ENCODE measurements at places on chromosomes 2 and 18.

GRCh38 chr2:201228271-201228911 is 31.9 kb upstream of the CASP8 start:
- DNase-seq, result no peak

- no peak for DNase-seq
These were observed 225.3 kb upstream of the ARL4C start for GRCh38 chr2:234722176-234722575.

GRCh38 chr18:64893349-64893748 is 744.5 kb upstream of the LINC00305 start:
- no peak for DNase-seq

- no peak for DNase-seq
These were observed 52.0 kb downstream of the TEKT4 start for GRCh38 chr2:94923196-94923595.

DNA sequence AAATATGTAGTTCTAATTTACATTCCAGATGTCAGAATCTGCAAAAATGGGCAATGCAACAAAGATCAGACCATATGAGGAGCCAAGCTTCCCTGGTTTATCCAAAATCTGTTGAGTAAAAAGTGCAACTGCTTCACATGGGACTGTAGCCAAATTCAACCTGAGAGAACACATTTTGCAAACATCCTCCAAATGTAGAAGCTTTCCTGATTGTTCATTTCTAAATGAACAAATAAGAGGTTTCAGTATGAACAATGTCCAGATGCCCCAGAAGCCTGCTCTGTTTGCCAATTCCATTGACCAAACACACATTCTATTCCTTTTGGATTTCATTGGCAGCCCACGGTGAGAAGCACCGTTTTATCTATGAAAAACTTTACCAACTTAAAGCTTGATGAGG is 117.9 kb upstream of the OSR1 start:
- no peak for DNase-seq

- no peak for DNase-seq
These were observed 43.1 kb downstream of the INHBB start for GRCh38 chr2:120389036-120389391.

DNA sequence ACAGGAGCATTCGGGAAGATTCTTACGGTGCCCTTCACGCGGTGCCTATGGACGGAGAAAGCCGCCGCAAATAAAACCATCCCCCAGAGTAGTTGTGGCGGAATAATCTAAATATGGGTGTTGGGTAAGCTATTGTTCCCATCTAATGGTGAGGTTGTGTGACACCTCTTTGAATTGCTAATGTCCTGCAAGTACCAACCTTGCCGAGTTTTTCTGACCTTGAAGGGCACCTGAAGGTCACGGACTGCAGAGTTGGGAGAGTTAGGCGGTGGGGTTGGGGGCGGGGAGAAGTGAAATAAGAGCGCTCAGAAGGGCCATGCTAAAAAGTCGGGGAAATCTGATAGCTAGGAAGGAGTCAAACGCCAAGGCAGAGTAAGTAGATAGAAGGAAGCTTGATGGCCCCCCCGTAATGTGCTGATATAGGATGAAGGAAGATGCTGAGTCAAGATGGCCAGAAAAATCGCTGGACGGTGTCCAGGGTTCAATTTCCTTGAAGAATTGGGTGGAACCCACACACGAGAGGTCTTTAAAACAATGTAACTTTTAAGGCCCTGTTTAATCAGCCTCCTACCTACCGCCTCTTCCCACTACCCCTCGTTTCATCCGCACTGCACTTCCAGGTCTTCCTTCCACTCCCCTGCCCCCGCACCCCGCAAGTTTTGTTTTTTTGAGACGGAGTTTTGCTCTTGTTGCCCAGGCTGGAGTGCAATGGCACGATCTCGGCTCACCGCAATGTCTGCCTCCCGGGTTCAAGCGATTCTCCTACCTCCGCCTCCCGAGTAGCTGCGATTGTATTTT is 600 bp downstream of the KATNAL2 start:
- DNase-seq, result no peak

- DNase-seq, result no peak
These were observed 28.6 kb downstream of the EPB41L3 start for GRCh38 chr18:5515011-5515784.

- DNase-seq, result no peak
These were observed 7.2 kb upstream of the DCTN1 start for GRCh38 chr2:74387346-74387745.

DNA sequence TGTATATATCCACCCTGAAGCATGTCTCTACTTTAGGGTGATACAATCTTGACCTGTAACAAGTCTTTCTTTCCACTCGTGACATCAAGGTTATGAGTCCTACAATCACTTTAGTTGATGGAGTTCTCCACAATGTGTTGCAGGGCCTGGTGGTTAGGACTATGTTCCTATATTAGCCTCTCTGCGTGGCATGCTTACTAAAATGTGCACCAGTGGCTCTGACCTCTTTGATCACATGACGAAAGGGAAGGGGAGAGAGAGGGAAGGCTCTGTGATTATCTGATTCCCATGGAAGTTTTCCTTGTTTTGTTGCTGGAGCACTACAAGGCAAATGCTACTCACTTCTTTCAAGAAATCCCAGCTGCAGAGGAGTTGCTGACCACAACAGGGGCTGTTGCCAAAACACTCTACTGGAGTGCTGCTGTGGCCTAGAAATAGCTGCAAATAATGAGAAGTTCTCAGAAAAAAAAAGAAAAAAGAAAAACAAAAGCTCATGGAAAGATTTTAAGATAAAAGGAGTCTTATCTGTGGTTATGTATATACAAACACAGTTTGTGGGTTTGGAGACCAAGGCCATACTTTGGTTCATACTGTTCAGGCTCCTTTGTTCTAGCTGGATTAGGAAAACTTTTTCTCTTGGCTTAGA is 272.8 kb upstream of the MMADHC start:
- DNase-seq, result no peak

- no peak for DNase-seq
These were observed 101.4 kb downstream of the PLA2R1 start for GRCh38 chr2:159961037-159961436.

GRCh38 chr2:165196411-165196810 is 7.4 kb downstream of the SCN3A start:
- no peak for DNase-seq

DNA sequence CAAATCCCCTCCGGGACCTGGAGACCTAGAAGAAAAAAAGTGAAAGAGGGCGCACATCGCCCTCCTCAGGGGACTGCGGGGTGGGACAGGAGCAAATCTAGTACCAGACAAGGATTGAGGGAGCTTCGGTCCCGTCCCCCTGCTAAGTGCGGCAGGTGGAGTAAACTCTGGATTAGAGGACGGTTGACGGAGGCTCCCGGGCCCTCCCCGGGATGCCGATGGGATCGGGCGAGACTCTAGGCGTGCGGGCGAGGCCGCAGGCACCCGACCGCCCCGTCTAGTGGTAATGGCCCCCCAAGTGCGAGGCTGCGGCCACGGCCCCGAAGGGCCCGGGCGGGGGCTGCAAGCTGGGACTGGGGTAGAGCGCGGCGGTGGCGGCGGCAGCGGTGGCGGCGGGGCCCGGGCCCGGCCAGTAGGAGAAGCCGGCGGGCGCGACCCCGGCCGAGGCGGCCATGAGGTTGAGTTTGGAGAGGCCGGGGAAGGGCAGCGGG is 3.5 kb downstream of the FEV start:
- no peak for DNase-seq

Data from GOT3 (cell line).